ENCODE measurements at places on chromosomes 7 and 10.
A peak's percentile ranks its signal among the peaks of the same experiment; 100 is the strongest.

DNA sequence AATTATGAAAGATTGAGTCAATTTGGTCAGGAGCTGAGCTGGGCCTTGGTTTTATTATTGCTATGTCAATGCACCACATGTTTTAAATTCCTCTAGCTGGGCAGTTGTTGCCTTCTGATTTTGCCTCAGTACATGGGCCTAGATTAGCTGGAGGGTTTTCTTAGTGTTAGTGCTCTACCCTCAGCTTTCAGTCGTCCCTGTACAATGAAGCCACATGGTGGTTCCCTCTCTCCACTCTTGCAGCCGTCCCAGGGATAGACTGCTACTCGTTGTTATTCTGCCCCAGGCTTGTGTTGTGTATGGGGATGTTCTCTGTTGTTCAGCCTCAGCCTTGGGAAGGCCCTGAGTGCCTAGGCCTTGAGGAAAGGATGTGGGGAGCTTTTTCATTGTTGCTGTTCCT, 37.0 kb downstream of the NHLRC2 start:
- peak; percentile 7 for DNase-seq

DNA sequence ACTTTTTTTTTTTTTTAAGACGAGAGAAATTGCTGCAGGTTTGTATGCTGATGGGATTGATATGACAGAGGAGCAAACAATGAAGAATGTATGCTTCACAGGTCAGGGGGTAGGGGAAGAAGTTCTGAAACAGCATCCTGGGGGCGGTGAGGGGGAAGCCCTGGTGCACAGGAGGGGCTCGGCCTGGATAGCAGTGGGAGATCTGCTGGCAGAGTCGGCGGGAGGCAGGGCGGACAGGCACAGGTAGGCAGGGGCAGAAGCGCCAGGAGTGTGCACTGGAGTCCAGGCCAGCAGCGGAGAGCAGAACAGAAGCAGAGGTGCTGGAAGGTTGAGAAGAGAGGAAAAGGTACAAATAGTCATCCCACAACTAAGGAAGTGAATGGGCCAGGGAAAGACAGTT, 175.4 kb downstream of the SNX10 start:
- DNase-seq: no peak

GRCh38 chr10:7231509-7232414, 179.1 kb downstream of the SFMBT2 start:
- DNase-seq: no peak

DNA sequence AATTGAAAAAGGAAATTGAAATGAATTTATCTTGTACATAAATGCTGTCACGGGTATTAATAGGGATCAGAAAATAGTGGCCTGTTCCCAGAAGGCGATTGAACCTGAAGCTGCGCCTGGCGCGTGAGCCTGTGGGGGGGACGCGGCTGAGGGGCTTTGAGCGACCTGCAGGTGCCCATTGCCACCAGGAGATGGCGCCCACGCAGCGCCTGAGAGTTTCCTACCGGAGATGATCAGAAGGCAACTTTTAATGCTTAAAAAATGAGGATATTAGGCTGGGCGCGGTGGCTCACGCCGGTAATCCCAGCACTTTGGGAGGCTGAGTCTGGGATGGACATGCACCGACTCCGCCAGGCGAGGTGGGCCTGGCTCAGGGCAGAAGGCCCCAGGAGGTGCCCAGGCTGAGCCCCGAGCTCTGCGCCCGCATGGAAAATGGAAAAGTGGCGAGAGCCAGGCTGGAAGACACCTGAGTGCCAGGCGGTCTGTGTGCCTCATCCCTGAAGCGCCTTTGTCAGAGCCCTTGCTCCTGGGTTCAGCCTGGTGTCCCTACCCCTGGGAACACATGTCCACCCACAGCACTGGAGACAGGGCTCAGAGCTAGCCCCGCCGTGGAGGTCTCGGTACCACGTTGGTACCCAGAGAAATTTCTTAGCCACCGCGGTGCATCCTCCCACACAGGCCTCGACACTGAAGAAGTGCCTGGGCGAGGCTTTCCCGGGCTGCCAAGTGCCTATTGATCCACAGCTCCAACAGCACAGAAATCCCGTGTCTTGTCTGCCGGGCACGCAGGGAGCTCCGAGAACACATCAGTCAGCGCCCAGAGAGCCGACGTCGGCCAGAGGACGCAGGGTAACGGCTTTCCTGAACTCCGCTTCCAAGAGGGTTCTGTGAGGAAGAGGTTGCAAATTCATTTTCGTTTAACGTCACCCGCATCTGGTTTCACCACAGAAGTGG, 117.4 kb downstream of the INPP5A start:
- peak; percentile 92 for DNase-seq

DNA sequence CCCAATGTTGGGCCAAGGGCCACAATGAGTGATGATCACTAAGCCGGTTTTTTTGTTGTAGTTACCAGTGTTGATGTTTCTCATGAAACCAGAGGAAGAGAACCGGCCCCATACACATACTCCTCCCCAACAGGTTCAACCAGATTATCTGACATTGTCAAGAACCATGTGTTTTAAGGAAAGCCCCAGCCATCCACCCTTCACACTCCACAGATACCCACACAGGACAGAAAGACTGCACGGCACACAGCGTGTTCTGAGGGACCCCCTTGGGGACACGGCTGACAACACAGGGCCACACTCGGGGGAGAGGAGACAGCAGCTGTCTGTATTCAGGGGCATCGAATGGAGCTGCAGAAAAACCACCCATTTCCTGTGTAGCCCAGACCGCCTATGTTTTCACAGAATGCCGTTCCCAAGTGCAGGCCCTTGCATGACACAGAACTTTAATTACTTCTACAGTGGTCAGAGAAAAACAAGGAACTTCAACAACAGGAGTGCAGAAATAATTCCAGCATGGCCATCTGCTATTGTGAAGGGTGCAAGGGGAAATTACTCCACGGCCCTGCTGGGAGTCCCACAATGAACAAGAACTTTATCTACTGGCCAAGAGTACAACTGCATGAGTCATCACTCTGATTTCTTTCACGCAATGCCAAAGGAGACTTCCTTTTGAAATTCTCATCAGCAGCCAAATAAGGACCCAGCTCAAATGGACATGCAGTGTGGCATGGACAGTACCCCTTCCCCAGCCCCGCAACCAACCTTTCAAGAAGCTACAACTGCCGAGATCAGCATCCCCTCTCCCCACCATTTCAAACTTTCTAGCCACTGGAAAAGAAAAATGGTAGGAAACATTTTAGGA, 2.3 kb downstream of the KLF6 start:
- DNase-seq: peak; percentile 58

- peak; percentile 32 for DNase-seq
Observed at GRCh38 chr10:58952162-58952601, 224.3 kb upstream of the PHYHIPL start.

DNA sequence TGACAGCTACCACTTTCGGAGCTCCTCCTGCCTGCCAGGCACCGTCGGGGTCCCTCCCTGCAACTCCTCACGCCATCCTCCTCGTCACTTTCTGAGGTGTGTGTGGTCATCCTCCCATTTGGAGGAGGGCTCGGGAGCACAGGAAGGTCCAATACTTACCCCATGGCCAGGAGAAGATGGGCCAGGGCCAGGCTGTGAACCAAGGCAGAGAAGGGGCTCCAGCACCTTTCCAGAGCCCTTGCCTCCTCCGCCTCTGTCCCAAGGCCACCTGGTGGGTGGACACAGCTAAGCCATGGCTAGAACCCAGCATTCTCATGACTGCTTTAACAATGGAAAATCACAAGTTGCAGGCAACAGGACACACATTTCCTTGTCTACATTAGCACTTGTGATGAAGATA, 215.5 kb downstream of the TCERG1L start:
- no peak for DNase-seq

All from AG20443 (cell line).